ENCODE measurements at places on chromosomes 2 and 18. TPM values are rescaled to one million over a fixed set of nuclear protein-coding genes. Genes with fewer than 3 reads are reported as not detected.

IL1RL2 gene
- total RNA-seq, result not detected

C2orf92 gene
- 1.0 TPM for total RNA-seq

TMEM37 gene
- 1.5 TPM for total RNA-seq

PXDN gene
- 13.2 TPM for total RNA-seq

CNGA3 gene
- 0.06 TPM for total RNA-seq

OSBPL1A gene
- 14.8 TPM for total RNA-seq

MYL12A gene
- 343 TPM for total RNA-seq

DSC1 gene
- total RNA-seq, result not detected

DCDC2C gene
- total RNA-seq, result not detected

EHD3 gene
- 7.5 TPM for total RNA-seq

KCNG2 gene
- not detected for total RNA-seq

PDCL3 gene
- total RNA-seq, result 39.7 TPM

SERPINB3 gene
- 0.10 TPM for total RNA-seq

RFX8 gene
- not detected for total RNA-seq

LRRC30 gene
- not detected for total RNA-seq

TRIM54 gene
- 0.72 TPM for total RNA-seq

LDLRAD4 gene
- total RNA-seq, result 3.3 TPM

PTPN4 gene
- total RNA-seq, result 17.0 TPM

MFSD2B gene
- 0.29 TPM for total RNA-seq

CNTNAP5 gene
- not detected for total RNA-seq

ATP6V1B1 gene
- total RNA-seq, result 2.5 TPM

CNDP1 gene
- total RNA-seq, result not detected

TXNDC2 gene
- 0.08 TPM for total RNA-seq

CCDC195 gene
- total RNA-seq, result not detected

AQP12A gene
- not detected for total RNA-seq

Data from A549 treated with GW870086 at 1 μM for 4 hours (cell line).